ENCODE measurements at places on chromosomes 11 and 22.

DNA sequence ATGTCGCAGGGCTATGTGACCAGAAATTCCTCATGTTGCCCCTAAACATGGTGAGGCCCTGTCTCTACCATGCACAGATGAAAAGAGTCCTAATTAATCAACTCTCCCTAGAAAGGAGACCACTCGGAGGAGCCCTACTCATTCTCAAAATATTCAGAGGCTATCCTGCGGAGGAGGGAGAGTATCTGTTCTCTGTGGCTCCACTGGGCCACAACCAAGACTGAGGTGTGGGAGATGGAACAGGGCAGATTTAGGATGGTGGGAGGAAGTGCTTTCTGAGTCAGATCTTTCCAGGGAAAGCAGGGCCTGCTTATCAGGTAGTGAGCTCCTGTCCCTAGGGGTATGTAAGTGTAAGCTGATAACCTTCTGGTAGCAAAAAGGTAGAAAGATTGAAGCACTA is 37.0 kb upstream of the PRDM11 start:
- no peak for DNase-seq

GRCh38 chr11:47566149-47566698 is 825 bp downstream of the PTPMT1 start:
- DNase-seq: no peak

DNA sequence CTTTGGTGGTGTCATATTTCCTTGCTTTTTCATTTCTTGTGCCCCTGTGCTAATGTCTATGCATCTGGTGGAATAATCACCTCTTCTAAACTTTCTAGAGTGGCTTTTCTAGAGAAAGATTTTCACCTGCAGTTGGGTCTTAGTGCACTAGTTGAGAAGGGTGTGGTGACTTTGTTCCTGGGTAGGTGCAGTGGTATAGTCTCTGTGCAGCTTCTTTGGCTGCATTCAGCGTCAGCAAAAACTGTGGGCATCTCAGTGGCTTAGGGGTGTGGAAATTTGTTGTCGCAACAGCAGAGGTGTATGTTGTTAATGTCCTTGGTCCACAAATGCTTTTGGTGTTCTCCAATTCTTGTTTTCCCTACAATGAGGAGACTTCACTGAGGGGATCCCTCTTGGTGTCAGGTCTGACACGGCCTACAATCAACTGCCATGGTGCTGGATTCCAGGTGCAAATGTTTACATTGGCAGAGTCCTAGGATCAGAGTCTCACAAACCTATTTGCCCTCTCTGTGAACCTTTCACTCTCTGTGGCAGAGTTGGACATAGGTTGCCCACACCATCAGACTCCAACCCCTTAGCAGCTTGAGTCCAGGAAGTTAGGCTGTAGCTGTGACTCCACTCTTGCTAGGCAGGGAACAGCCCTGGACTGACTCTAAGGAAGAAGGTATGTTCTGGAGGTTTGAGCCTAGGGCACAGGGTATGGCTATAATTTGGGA is 48.8 kb downstream of the GDPD4 start:
- DNase-seq: no peak

GRCh38 chr22:47194476-47195155 is 432.2 kb downstream of the TBC1D22A start:
- no peak for DNase-seq

GRCh38 chr22:30474683-30475424 is 3.0 kb upstream of the SEC14L3 start:
- DNase-seq: no peak

- DNase-seq: no peak
These were observed 11.3 kb upstream of the EFCAB6 start for GRCh38 chr22:43823353-43823908.

GRCh38 chr11:105168457-105168856 is 28.9 kb upstream of the CARD18 start:
- DNase-seq: no peak

DNA sequence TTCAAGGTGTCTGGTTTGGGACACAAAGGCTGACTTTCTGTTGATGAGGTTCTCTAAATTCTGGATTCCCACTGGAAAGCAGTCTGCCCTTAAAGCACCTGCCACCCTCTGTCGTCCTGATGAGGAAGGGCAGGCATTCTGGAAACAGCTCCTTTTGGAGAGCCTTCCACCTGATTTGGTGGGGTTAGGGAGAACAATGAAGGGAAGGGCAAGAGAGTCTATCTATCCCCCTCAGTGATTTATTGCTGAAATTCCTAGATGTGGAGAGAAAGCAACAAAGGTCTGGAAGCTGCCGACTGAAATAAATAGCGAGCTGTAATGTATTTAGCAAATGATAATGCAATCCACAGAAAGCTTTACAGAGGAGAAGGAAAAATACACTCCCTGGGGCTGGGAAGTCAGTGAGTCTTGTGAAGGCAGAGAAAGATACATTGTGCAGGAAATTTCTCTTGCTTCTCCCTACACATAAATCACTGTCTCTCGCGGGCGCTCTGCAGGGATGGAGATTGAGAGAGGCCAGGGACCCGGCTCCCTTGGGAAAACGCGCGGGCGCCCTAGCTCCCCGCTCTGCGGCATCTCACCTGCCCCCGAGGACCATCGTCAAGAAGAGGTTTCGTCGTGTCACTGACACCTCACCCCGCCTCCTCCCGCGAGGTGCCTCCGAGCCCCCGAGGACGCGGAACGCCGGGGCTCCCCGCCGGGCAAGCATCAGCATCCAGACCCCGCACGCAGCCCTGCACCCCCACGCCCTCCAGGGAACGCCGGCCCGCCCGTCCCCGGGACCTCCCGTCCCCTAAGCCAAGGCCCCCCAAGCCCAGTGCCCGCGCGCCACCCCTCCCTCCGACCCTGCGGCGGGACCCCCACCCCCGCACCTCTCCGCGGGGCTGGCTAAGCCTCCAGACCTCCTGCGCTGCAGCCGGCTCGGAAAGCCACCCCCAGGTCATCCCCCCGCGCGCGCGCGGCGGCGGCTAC is 673 bp downstream of the CDON start:
- peak; percentile 19 for DNase-seq

DNA sequence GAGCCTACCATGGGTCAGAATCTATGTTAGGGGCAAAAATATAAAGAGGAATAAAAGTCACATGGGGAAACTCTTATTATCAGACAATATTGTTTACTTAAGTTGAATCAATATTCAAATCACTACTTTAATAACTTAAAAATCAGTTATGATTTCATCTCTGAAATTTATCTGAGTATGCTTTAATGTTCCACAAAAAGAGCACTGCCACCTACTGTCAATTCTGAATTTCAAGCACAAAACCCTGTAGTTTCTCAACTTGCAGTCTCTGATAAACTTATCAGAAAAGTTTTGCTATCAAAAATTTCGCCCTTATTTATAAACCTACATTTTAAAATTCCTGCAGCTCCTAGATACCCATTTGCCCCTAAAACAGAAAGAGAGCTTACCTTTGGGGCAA is 47.3 kb downstream of the RDX start:
- DNase-seq: no peak

DNA sequence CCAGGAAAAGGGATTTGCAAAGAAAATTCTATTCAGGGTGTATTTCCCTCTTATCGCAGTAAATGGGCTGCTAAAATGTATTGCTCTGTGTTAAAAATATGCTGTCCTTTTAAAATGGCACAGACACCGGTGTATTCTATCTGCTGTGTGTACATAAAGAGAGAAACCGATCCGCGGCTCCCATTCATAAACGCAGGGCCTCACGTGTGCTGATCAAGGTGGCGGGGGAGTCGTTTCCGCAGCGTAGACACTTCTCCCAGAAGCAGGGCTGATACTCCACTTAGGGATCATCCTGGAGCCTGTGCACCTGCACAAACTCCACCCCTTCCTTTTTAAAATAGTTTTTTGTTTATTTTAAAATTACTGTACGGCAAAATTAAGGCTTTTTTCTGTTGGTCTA is 26.1 kb upstream of the IGSF9B start:
- no peak for DNase-seq

DNA sequence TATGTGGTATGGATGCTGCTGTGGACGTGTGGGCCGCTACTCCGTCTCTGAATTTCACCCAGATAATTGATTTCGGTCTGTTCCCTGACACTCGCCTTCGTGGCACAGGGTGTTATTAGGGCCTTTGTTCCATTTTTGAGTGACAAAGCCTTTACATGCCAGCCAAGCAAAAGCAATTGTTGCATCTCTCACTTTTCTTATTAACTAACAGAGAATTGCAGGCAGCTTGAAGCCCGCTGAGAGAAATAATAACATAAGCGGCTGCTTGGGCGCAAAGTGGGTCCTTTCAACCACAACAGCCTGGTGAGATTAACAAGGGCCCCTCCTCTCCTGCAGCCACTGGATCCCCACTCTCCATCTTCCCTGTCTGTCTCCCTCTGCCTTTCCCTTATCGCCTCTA is 449.4 kb downstream of the NTM start:
- no peak for DNase-seq

GRCh38 chr11:86062719-86063118 is 6.2 kb downstream of the PICALM start:
- DNase-seq: no peak

- peak; percentile 77 for DNase-seq
These were observed 796 bp upstream of the YIF1A start for GRCh38 chr11:66289548-66290329.

DNA sequence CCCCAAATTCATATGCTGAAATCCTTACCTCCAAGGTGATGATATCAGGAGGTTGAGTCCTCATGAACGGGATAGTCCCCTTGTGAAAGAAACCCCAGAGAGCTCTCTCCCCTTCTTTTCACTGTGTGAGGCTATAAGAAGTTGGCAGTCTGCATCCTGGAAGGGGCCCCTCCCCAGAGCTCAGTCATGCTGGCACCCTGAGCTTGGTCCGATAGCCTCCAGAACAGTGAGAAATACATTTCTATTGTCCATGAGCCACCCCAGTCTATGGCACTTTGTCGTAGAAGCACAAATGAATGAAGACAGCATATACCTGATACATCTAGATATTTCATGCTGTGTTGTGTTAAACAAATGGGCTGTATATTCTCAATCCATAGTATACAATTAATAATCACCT is 81.1 kb upstream of the CRTAM start:
- no peak for DNase-seq

GRCh38 chr11:124638500-124638899 is 15.8 kb downstream of the TBRG1 start:
- no peak for DNase-seq

DNA sequence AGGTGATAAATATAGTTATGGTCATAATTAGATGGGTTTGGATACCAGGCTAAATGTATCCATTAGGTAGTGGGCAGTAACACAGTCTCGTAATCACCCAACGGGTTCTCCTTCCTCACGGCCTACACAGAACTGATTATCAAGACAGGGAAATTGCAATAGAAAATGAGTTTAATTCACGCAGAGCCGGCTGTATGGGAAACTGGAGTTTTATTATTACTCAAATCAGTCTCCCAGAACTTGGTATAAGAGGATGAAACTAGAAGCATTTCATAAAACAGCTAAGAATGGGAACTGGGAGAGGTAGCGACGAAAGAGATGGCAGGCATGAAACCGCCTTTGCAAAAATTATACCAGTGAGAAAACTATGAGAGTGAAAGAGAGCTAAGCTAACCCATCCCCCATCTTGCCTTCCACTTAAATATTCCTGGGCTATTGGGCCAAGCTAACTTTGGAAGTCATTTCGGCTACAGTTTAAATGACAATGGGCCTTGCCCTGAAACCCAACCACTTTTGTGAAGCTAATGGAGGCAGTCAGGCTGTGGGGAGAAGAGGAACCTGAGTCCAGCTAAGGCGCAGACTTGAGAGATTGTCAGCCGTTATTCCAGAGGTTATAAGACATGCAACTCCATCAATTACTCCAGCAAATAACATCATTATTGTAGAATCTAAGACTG is 29.6 kb downstream of the CTSC start:
- no peak for DNase-seq

- no peak for DNase-seq
These were observed 49.7 kb downstream of the CD82 start for GRCh38 chr11:44615041-44615755.

DNA sequence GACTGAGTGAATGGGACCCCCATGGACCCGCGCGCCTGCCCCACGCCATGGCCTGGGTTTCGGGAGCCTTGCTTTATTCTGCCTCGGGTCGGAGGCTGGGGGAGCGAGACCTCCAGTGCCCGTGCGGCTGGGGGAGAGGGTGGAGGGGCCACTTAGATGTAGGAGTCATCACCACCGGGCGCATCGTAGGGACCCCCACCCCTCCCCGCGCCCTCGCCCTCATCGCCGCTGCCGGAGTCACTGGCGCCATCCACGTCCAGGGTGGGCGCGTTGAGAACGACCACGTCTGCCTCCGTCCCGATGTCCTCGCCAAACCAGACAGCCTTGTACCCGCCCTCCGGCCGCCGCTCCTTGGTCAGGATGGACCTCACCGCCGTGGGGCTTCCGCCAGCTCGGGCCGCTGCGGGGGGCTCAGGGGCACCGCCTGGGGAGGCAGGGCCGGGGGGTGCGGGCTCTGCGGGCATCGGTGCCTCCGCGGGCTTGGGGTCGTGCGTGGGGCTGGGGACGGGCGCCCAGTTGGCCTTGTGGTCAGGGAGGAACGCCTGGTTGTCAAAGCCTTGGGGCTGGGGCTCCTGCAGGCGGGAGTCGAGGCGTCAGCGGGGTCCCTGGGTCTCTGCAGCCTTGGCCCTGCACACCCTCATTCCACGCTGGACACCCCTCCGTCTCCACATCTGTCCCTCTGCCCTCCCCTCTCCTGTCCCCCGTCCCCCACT is 1.6 kb upstream of the IRF7 start:
- no peak for DNase-seq

GRCh38 chr22:38954414-38955043 is 2.9 kb upstream of the APOBEC3A start:
- no peak for DNase-seq

- DNase-seq: no peak
These were observed 53.4 kb downstream of the LIF start for GRCh38 chr22:30193031-30193775.

GRCh38 chr22:45515676-45516075 is 13.0 kb downstream of the FBLN1 start:
- no peak for DNase-seq

All from stimulated activated CD4-positive, alpha-beta T cell treated with anti-CD3 and anti-CD28 coated beads, Interleukin-15, amount 100 ng/mL, for 48 hours (primary cell).